ENCODE measurements at places on chromosomes 16 and 17. TPM values are rescaled to one million over a fixed set of nuclear protein-coding genes. Genes with fewer than 3 reads are reported as not detected.

- no peak for DNase-seq
- H3K4me3 ChIP-seq: no peak overlapping the region
- no peaks in the 10 kb centered on the region for H3K36me3 ChIP-seq
- H3K27me3 ChIP-seq: no peaks in the 10 kb centered on the region
- H3K4me1 ChIP-seq: no peaks in the 10 kb centered on the region
Observed at GRCh38 chr17:70208825-70209555, 39.7 kb downstream of the KCNJ2 start.

DNA sequence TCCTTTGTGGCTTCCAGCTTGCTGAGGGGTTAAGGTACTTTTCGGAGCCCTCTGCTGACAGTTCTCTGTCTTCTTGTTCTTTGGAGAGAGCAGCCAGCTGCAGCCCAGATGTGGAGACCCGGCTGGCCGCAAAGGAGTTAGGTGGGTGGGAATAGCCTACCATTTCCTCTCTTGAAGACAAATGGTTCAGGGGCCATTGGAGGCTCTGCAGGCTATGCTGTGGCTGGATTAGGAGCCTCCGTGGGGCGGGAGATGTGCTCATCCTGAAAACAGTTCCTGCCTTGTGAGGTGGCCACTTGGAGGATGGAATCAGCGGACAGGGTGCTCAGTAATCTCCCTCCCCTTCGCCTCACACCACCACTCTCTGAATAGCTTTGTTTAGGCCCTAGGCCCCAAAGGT is 30.3 kb downstream of the MEOX1 start:
- no peak overlapping the region for H3K27ac ChIP-seq
- peaks cover 5% of the 10 kb centered on the region for H3K27me3 ChIP-seq
- no peak for DNase-seq
- H3K4me3 ChIP-seq: no peak overlapping the region

RASD1 gene
- total RNA-seq: 0.33 TPM

ATP1B2 gene
- total RNA-seq: 0.26 TPM

GAN gene
- total RNA-seq: 14.5 TPM

PRSS33 gene
- not detected for total RNA-seq

ALOX12 gene
- total RNA-seq: not detected

GRCh38 chr16:17316005-17316404 is 154.8 kb downstream of the XYLT1 start:
- H3K27ac ChIP-seq: no peak overlapping the region
- no peaks in the 10 kb centered on the region for H3K36me3 ChIP-seq
- H3K27me3 ChIP-seq: no peaks in the 10 kb centered on the region
- H3K4me1 ChIP-seq: peaks cover 11% of the 10 kb centered on the region
- DNase-seq: no peak

Measured in activated CD4-positive, alpha-beta memory T cell treated with anti-CD3 and anti-CD28 coated beads for 36 hours (primary cell).